ENCODE measurements at places on chromosomes 7 and 10. TPM values are rescaled to one million over a fixed set of nuclear protein-coding genes. Genes with fewer than 3 reads are reported as not detected.

CPXM2 gene
- total RNA-seq: not detected

DNA sequence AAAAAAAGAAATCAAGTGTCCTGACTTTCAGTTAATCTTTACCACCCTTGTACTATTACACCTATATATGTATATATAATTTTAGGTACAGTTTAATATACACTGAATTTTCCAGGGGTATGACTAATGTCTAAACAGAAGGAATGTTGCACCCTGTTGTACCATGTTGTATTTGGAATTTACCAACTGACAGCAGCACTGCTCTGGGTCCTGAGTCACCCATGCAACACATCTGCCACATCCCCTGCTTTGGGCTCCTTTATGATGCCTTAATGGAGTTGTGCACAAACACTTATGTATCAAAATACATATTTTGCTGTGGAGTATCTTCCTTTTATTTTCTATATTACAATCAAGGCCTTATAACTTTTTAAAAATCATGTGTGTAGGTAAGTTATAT lies 21.2 kb downstream of the YAE1 start:
- DNase-seq: no peak
- H3K4me1 ChIP-seq: peaks cover 12% of the 10 kb centered on the region
- H3K36me3 ChIP-seq: no peaks in the 10 kb centered on the region
- no peaks in the 10 kb centered on the region for H3K27me3 ChIP-seq
- no peak overlapping the region for H3K27ac ChIP-seq

- no peaks in the 10 kb centered on the region for H3K27me3 ChIP-seq
- peak overlapping the region; percentile 92 for H3K27ac ChIP-seq
- peaks cover 28% of the 10 kb centered on the region for H3K4me1 ChIP-seq
- no peak overlapping the region for H3K4me3 ChIP-seq
- H3K36me3 ChIP-seq: no peaks in the 10 kb centered on the region
Observed at GRCh38 chr7:12951397-12951801, 264.0 kb downstream of the ARL4A start.

TCAF2 gene
- total RNA-seq: 2.3 TPM

IDI1 gene
- 39.0 TPM for total RNA-seq

DNA sequence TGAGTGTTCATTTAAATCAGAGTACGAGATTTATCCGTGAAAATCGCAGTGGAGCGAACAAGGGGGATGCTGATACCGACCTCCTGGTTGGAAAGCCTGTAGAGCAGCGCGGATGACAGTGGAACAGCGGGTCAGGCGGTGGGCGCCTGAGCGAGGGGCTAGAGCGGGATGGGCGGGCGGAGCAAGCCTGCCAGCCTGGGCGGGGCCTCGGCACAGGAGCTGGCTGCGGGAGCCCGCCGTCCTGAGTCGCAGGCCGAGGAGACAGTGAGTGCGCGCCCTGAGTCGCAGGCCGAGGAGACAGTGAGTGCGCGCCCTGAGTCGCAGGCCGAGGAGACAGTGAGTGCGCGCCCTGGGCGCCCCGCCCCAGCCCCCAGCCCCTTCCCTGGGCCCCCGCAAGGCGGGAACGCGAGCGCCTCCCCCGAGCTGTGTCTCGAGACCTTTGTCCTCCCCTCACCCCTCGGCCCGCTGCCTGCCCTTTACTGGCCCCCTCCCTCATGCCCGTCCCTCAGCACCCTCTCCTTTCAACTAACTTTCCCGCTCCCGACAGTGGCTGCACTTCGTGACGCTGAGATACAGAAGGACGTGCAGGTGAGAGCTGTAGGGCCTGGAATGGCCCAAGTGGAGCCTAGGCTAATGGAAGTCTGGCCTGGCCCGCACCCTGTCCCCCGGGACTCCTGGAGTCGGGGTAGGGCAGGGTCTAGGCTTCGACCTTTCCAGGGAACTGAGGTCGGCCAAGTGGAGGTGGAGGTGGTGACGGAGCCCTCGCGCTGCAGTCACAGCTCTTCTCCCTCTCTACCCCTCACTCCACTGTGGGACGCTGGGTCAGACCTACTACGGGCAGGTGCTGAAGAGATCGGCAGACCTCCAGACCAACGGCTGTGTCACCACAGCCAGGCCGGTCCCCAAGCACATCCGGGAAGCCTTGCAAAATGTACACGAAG lies at the start of gene AS3MT:
AS3MT (plus strand) TSS at position 213 of the 941 bp plus-strand sequence; CDS start at position 336, 123 bp downstream.
- peaks cover 3% of the 10 kb centered on the region for H3K36me3 ChIP-seq
- DNase-seq: no peak
- H3K27ac ChIP-seq: peak within 1 kb of the TSS; percentile 65
- H3K4me1 ChIP-seq: peaks cover 22% of the 10 kb centered on the region

- peaks cover 1% of the 10 kb centered on the region for H3K36me3 ChIP-seq
- peaks cover 23% of the 10 kb centered on the region for H3K27me3 ChIP-seq
- no peak overlapping the region for H3K27ac ChIP-seq
- DNase-seq: no peak
Observed at GRCh38 chr7:156947120-156947843, 2.2 kb upstream of the NOM1 start.
